ENCODE measurements at places on chromosomes 16 and 17.
A peak's percentile ranks its signal among the peaks of the same experiment; 100 is the strongest.

DNA sequence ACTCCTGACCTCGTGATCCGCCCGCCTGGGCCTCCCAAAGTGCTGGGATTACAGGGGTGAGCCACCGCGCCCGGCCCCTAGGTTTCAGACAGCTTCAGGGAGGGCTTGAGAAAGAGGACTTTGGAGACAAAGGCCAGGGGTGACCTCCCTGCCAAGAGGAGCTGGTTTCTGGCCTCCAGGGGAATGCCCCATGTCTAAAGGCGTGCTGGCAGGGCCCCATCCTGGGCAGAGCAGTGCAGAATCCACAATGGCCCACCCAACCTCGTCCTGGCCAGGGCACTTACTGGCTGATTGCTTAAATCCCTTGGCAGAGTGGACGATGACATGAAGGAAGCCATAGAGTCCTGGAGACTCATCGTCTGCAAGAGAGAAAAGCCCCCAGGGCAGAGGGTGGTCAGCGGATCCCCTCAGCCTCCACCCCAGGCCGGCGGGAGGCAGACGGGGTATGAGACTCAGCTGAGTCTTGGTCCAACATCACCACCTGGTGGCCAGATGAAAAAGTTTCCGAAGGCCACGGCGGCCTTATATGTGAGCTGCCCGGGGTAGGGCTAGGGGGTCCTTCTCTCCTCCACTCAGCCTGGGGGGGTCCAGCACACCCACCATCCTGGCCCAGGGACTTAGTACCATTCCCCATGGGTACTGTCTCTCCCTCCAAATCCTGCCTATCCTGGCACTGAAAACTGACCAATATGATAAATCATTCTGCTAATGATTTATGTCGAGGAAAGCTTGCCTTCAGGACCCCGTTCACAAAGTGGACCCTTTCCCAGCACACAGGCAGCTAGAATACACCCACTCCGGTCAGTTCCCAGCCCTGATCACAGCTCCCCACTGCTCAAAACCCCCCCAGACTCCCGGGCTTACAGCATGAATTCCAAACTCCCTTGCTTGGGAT is 59.1 kb downstream of the TIMM22 start:
- peak; percentile 68 for DNase-seq

DNA sequence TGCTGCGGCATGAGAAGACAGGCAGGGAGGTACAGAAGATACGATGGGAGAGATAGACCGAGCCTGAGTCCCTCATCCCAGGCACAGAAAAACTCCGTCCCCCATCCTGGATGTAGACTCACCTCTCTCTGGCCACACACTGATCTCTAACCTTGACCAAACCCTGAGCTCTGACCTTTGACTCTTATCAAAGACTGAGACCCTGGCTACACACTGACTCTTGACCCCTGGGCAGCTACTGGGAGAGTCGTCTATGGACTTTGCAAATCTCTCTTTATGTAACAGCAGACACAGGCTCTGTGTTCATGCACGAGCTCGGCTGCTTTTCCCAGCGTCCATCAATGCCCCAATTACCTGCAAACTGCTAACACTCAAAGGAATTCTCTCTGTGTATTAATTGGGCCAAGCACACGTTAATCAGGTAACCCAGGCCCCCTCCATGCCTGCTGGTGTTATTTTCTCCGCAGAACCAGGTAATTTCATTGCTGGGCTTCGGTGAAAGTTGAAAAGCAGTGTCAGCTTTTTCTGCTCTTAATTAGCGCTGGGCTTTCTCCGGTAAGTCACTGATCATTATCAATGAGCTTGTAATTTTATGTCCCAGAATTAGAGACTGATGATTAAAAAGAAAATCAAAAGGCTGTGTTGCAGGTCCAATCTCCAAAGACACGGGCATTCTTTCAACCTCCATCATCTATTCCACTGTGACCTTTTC is 179.4 kb upstream of the NLRP1 start:
- no peak for DNase-seq

DNA sequence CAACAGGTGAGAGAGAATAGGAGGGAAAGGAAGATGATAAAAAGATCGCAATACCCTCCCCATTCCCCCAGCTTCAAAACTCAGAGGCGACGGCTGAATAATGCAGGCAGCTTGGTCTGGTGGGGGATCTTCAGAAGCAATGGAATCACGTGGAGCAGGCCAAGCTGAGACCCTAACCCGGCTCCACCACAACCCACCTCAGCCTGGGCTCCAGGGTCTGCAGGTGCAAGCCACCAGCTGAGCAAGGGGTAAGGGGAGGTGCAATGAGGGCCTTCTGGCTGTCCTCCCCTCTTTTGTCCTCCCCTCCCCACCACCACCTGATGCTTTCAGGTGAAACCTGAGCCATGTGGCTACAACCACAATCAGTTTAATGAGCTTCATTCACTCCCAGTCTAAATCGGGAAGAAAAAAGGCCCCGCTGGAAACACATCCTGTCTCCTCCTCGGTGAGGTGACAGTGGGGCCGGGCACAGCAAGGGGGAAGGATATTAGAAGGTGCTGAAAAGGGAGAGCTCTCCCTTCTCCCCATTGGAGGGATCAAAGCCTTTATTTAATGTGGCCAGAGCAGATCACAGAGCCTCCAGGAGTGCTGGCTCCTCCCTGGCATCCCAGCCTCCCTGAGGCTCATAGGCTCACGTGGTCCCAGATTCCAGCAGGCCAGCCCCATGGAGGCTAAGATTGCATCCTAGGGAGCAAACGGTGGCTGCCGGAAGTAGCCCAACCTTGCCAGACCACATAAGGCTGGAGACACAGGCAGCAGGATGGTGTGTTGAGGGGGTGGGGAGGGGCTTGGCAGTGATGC is 261.0 kb downstream of the SOX9 start:
- no peak for DNase-seq

DNA sequence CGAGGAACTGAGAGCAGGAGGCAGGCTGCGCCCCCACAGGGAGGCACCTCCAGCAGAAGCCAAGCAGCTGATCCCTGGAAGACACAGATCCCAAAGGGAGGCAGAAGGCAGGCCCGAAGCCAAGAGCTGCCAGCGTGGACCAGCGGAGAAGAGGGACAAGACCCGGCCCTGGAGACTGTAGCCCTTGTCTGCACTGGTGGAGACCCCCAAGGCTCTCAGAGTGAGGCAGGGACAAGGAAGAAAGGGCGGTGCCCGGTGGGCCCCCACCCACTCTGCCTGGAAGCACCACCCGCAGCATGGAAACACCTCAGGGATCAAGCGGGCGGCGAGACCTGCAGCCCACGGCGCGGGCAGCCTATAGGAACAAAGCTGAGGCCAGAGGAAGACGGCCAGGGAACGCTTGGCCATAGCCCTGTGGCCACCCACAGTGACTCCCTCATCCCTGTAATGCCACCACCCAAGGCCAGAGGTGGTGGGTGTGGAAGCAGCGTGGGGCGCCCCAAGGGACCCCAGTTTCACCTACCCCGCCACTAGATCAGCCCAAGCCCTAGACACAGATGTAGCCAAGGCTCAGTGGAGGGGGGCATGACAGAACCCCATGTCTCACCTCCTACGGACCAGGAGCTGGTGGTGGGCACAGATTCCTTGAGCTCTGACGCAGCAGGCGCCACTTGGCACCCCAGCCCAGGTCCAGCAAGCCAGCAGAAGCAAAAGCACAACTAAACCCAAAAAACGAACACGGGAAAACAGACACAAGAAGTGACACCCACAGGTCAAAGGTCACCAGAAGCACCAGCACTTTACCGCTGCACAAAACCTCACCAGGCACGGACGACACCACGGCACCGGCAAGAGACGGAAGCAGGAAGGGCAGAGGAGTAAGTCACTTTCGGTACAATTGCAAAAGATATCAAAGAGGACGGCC is 2.9 kb upstream of the SIRT7 start:
- no peak for DNase-seq

DNA sequence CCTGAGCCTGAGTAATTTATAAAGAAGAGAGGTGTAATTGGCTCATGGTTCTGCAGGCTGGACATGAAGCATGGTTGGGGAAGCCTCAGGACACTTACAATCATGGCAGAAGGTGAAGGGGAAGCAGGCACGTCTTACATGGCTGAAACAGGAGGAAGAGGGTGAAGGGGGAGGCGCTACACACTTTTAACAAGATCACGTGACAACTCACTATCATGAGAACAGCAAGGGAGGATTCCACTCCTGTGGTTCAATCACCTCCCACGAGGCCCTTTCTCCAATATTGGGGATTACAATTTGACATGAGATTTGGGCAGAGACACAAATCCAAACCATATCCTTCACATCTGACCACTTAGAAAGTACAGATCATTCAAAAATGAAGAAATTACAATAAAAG is 110.6 kb upstream of the SHISA6 start:
- no peak for DNase-seq

DNA sequence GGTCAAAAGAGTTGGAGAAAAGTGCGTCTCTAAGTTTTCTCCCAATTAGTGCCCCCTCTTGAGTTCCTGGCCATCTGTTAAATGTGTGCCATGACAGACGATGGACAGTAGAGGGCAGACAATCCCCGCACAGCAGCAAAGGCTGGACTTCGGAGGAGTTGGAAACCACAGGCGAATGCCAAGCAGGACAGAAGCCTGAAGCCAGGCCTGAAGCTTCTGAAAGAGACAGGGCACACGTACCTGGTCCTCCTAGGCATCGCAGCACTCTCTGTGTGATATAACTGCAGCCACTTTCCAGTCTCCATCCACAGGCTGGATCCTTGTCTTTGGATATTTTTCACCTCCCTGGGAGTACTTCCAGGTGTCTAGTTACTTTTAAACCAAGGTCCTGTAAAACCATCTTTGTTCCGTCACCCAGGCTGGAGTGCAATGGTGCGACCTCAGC is 14.5 kb downstream of the C17orf100 start:
- DNase-seq, result peak; percentile 68

DNA sequence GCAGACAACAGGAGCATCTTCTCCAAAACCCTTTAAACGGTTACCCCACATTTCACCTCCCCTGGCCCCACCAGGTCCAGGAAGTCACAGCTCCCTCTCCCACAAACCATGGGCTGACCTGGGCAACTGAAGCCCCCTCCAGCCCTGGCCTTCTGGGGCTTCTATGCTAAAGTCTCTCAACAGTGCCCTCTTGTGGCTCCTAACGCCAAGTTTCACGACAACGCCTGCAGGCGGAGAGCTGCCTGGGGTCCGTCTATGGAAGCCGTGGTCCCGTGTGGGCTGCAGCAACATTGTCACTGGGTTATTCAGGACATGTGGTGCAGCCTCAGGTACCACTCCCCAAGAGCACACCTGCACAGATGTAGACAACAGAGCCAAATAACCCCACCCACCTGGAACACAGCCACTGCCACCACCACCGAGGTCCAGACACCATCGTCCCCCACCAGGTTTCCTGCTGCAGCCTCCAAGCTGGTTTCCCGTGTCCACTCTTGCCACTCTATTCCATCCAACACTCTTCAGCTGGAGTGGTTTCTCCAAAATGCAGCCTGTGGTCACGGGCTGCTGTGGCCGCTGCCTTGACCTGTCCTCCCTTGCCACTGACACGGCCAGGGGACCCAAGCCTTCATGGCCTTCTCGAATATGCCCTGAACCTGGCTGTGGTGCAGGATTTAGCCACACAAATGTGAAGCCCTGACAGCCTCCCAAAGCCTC is 19.1 kb downstream of the C16orf95 start:
- DNase-seq, result peak; percentile 62

DNA sequence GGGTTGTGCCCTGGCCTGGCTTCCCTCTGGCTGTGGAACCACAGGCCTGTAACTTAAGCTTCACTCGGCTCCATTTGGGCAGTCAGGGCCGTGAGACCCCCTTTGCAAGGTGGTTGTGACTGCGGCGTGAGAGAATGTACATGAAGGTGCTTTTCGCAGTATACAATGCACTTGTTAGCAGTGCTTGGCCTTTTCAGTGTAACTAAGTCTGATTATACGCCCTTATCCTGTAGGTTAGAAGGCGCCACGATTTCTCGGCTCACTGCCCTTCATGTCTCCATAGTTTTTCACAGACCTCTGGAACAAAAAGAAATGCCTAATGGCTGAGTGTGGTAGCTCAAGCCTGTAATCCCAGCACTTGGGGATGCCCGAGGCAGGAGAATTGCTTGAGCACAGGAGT is 13.3 kb downstream of the SAP30BP start:
- DNase-seq, result no peak

GRCh38 chr17:65228734-65229620 is 91.8 kb downstream of the RGS9 start:
- DNase-seq, result peak; percentile 22

GRCh38 chr17:20955427-20956323 is 87.1 kb downstream of the USP22 start:
- DNase-seq, result no peak

DNA sequence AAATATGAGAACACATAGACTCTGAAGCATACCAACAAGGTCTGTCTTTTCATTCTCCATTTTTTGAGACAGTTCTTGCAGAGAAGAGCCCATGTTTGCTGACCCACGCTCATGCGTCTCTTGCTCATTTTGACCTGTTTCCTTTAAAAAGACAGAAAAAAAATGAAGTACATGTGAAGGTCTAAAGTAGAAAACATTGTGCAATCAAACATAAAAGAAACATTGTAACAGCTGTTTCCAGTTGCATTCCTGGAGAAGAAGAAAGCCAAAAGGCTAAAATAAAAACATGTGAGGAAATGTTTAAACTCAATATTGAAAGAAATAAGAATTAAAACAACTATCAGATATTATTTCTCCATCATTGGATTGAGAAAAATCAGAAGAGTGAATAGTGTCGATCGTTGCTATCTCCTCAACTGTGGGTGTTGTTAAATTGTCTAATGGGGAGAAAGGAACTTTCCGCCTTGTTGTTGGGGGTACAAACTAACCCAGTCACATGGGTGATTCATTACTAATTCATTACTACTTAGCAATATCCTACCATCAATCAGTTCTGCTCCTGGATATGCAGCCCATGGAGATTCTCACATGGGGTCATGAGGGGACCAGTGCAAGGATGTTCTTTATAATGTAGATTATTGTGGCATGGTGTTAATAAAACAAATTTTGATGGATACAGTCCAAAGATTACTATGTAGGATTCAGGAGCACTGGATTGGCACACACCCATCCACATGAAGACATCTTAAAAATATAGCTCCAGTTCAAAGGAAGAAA is 9.5 kb downstream of the ABCA9 start:
- no peak for DNase-seq

DNA sequence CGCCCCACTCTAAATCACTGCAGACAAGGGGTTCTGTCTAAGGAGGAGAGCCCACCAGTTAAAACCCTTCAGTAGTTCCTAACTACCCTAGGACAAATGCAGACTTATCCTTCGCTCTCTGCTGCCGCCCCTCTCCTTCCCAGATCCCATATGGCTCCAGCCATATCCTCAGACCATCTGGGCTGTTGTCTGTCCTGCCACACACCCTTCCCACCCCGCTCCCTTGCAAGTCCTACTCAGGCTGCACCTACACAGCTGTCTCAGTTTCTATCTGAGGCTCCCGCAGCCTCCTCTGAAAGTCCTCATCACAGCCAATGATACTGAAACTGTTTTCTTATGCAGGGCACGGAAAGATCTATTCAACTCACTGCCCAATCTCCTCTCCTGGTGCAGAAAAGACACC is 720 bp upstream of the BCKDK start:
- no peak for DNase-seq

- DNase-seq, result no peak
Measured at GRCh38 chr17:40407460-40407859, 10.2 kb downstream of the TOP2A start.

GRCh38 chr16:19507867-19508266 is 14.0 kb downstream of the GDE1 start:
- DNase-seq, result no peak

- no peak for DNase-seq
Measured at GRCh38 chr17:382644-383533, 30.3 kb upstream of the RPH3AL start.
